ENCODE measurements at places on chromosomes 5 and 9.

GRCh38 chr5:123478546-123478945, 33.4 kb upstream of the CSNK1G3 start:
- no peak for DNase-seq

DNA sequence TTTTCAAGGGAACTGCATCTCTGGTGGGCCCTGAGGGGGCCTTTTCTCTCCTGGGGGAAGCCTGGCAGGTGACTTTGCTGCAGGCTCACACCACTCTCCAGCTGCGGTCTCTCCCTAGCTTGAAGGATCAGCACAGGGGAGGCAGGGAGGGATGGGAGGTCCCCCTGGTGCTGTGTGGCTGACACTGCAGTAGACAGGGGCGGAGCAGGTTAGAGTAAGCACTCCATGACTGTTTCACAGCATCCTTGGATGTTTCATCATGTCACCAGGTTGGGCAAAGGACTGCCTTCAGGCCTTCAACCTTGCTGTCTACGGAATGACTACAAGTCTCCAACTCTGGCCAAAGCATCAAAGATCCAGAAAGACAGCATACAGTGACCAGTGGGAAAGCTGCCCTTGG, 470.7 kb downstream of the CDK5RAP2 start:
- no peak for DNase-seq

GRCh38 chr5:171310819-171311321, 1.8 kb downstream of the TLX3 start:
- no peak for DNase-seq

DNA sequence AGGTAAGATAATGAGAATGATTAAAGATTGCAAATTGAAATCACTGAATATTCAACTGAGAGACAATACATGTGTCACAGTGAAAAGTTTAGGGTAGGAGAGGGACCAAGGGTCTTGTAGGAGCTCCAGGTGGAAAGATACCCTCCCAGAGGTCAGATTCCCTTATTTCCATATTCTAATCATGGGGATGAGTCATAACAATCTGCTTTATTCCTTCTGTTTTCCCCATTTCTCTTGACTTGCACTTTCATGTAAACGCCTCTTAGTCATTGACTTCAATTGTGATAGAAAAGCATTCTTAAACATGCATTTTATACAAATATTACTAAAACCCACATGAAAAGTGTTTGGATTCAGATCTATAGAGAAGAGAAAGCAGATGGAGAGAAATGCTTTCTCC, 81.3 kb upstream of the CTSL start:
- no peak for DNase-seq

DNA sequence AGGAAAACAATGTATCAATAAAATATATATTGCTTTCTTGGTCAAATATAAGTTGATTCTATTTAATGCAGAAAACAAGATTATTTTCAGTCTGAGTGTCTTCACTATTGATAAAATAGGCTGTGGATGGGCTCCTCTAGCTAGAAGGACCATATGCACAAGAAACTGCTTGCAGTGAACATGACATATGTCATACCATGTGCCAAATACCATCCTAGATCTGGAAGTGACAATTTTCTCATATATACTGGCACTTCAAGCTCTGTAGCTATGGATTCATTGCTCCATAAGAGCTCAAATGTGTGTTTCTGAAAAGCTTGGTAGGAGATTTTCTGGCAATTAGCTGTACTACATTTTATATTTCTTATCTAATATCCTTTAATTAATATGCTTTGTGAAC, 95.6 kb upstream of the CDH6 start:
- DNase-seq: no peak

GRCh38 chr5:157271740-157272271, 5.9 kb downstream of the CYFIP2 start:
- no peak for DNase-seq

- DNase-seq: no peak
Observed at GRCh38 chr9:124769549-124770358, 1.4 kb downstream of the NR6A1 start.

GRCh38 chr9:137190315-137190856, 1.9 kb downstream of the SSNA1 start:
- no peak for DNase-seq

DNA sequence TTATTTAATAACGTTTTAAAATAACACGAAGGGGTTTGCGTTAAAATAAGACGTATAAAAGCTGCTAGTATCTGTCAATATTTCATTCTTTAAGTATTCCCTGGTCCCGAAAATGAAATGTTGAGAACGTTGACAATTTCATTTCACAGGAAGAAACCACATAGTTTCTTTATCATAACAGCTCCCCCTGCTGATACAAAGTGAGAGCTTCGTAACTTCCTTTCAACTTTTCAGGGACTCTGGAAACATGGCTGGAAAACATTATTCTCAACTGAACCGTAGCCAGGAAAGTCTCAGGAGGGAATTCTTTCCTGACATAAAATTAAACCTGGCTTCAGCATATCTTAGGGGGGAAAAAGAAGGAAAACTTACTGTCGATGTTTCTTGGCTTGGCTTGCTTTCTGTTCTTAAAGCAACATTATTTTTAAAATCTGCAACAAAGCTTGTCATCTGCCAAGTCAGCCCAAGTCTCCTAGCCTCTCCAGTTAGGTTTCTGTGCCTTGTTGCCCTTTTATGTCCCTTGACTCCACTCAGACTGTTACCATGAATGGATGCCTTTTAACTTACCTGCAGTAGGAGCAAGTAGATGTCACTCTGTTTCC, 122.9 kb upstream of the DAB2 start:
- DNase-seq: peak; percentile 63

DNA sequence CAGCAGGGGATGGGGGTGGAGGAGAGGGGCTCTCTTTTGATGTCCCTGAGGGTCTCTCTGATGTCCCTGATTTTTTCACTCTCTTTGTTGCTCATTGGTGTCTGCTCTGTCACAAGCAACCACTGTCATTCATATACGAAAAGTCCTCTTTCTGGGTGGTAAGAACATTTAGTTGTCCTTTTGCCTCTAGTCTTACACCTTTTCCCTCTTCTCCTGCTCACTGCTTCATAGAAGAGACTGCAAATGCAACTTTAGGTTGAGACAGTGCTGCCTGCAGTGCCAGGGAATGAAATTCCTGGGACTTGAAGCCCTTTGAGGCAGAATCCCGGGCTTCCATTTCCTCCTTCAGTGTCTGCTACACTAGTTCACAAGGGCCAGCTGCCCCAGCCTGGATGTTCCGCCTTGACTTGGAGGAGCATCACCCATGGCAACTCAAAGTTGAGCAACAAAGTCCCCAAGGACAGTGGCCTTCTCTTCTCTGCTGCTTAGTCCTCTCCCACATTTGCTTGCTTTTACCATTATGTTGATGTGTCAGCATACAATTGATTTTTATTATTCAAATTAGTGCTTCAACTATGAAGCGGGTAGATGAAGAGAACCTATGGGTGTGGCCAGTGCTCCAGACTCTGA, 94.7 kb upstream of the RUSC2 start:
- DNase-seq: no peak

- DNase-seq: no peak
Observed at GRCh38 chr5:65544473-65544872, 18.5 kb downstream of the CENPK start.

GRCh38 chr9:98667005-98667640, 41.6 kb downstream of the GABBR2 start:
- no peak for DNase-seq

- DNase-seq: peak; percentile 35
Observed at GRCh38 chr5:43769571-43770355, 166.8 kb downstream of the NNT start.

DNA sequence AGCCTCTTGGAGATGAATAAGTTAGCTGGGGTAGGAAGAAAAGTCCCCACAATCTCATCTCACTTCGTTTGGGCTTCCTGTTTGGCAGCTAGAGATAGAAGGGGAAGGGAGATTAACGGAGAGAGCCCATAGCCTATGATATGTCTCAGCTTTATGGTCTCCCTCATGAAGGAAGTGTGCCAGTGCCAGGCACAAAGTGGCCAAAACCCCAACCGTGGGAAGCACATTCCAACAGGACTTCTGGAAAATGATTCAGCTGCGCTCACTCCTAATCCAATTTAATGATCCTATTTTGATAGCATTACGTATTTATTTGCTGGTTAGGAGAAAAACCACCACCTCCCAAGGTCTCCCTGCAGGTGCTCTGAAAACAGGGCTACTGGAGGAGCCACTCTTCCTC, 303.1 kb upstream of the CLINT1 start:
- DNase-seq: no peak

- DNase-seq: no peak
Observed at GRCh38 chr9:129885018-129885669, 49.9 kb downstream of the USP20 start.

Data from HS-5 (cell line).